NCI-H1417 (cell line): ENCODE measurements at places on chromosomes 6 and 20.

DNA sequence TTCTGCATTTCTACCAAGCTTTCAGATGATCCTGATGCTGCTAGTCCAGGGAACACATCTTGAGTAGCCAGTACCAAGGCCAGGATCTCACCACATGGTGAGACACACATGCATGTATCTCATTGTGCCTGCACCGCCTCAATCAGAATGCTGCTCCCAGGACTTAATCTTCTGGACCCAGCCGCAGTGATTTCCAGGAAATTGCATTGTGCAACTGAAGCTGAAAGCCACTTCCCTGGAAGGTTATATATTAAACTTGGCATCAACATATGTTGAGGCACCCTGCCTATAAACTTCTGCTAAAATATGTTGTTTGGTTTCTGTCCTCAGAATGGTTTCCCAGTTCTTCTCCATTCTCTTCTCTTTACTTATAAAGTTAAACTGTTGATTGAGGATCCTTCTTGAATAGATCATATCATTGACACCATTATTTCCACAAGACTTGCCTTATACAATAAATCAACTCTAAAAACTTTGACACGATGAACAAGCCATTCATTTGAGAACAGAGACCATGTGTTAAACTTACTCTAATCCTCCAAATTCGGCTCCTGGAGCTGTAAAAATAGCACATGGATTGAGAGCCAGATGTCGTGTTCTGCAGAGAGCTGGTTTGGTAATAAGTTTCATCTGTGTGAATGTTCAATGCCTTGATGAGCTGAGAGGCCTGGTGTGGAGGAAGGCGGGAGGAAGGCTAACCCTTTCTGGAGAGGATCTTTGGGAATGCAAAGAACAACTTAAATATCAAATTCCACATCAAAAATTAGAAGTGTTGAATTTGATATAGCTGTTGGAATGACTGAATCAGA lies 65.0 kb upstream of the PCSK2 start:
- no peak for DNase-seq

DNA sequence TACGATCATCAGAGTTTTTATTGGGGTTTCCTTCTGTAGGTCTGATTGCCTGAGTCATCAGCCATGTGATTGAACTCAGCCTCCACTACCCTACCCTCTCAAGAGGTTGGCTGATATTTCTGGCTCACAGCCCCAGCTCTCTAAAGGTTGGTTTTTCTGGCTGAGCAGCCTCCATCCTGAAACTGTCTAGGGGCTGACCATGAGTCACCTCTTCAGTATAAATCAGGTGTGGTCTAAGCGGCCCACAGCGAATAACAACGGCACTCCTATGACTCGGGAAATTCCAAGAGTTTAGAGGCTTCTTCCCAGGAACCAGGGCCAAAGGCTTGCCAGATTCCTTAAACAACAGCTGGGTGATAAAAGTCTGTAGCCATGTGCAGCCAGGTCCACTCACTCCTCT lies 115.5 kb downstream of the SOD2 start:
- DNase-seq = no peak

GRCh38 chr6:147418523-147418922 lies 90.0 kb upstream of the SAMD5 start:
- DNase-seq = no peak

- DNase-seq = no peak
These were observed 314.7 kb upstream of the NOX3 start for GRCh38 chr6:155770313-155770712.

GRCh38 chr6:24935366-24936152 lies at the start of gene RIPOR2:
RIPOR2 (minus strand) TSS chr6:24935960; CDS start chr6:24935898, 62 bp downstream.
- DNase-seq = peak; percentile 62

DNA sequence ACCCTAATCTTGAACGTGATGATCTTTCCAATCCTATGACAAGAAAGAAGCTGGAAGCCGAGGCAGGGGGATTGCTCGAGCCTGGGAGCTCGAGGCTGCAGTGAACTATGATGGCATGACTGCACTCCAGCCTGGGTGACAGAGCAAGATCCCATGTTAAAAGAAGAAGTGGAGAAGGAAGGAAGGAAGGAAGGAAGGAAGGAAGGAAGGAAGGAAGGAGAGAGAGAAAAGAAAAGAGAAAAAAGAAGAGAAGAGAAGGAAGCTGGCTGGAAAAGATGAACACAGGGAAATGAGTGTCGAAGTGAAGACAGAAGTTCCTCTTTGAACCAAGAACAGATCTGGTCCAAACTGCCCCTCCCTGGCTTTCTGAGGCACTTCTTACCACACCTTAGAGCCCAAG lies 136.0 kb upstream of the PRND start:
- DNase-seq = no peak

GRCh38 chr6:129701721-129702455 lies 8.1 kb downstream of the ARHGAP18 start:
- no peak for DNase-seq

DNA sequence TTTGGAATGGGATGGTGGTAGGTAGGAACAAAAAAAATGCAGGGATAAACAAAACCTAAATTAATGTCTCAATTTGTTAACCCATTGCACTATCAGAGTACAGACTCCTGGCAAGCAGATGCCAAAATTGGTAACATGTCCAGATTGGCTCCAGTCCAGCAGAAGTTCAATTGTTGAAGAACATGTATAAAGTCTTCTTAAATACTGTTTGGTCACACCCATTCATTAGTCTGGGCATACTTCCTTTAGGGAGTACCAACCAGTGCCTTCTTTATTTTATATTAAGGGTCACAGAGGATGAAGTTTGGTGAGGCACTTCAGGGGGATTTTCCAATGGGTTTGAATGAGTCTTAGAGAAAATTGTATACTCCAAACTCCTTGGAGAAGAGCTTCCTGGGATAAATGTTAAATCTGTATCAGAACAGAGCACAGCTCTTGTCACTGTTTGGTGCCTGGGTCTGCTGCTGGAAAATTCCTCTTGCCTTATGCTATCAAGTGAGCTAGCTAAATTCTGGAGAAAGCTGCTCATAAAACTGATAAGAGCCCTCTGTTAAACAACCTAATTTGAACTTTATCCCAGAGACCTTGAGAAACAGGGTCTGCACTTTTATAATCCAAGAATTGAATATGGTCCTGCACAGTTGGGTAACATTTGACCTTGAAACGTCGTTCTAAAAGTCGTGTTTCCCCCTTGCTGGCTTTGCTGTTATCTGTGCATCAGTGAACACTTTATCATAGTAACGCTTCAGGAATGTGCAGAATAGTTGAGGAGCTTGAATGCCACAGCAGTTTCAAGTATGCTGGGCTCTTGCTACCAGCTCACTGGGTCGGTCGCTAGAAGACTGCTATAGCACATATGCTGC lies 334.1 kb upstream of the CITED2 start:
- DNase-seq = no peak

GRCh38 chr20:53929974-53930650 lies 140.3 kb downstream of the BCAS1 start:
- no peak for DNase-seq

DNA sequence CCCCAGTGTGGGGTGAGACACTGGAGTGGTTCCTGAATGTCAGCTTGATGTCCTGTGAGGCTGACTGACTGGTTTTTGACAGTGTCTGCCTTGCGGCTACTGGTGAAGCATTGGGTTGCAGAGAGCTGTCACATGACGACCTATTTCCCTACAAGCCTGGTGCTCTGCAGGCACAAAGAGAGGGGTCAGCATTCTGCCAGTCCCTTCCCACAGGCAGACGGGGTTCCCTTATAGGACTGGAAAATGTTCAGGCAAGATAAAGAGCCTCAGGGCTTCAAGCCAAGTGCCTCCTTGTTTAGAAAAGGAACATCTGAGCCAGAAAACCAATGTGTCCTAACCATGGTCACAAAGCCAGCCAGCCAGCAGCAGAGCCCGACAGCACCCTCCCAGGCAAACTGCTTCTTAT lies 11.0 kb downstream of the LY86 start:
- no peak for DNase-seq

- DNase-seq = no peak
These were observed 147.4 kb downstream of the HDGFL1 start for GRCh38 chr6:22716721-22717120.

- DNase-seq = no peak
These were observed 12.7 kb downstream of the OR2B2 start for GRCh38 chr6:27899543-27899942.

GRCh38 chr6:129684903-129685661 lies 24.9 kb downstream of the ARHGAP18 start:
- DNase-seq = no peak

DNA sequence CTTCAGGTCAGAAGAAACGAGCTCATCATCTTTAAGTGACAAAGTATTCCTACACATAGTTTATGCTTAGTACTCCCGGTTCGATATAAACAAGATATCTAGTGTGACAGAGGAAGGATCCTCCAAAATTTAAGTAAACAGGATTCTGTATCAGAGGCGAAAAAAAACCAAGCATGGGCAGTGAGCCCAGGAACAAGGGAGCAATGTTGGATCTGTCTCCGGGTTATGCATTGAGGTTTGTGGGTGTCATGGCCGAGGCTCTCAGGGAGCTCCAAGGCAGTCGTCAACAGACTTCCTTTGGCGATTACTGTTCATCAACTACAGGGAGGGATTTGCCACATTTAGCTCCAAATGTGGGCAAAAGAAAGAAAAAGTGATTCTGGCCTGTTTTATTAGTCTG lies 319.5 kb downstream of the CBLN4 start:
- no peak for DNase-seq

GRCh38 chr6:26195376-26195923 lies 108.2 kb downstream of the HFE start:
- DNase-seq = peak; percentile 85
